ENCODE measurements at places on chromosomes 7 and 10.

DNA sequence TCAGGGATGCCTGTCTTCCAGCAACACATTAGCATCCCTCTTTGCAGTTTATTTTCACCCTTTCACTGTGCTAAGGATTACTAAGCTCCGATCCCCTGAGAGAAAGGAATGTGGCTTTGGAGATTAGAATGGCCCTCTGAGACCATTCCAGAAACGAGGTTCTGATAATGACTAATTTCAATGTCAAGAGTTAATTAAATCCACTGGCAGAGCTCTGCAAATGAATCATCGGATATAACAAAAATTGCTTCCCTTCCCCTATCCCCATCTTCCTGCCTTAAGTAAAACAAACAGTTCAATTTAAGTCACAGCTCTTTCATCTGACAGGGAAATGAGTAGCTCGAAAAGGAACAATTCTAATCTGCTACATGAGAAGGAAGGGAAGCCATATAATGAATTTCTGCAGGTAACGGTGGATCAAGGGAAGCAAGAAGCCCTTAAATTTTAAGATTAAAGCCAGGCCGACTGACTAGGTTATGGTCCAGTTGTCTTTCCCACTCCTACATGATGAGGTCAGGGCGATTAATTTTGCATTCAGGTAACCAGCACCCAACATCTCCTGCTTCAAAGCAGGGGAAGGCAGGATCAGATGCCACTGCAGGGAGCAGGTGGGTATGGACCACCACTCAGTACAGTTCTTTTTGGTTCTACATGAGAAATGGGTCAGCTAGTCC lies 50.5 kb downstream of the MALSU1 start:
- DNase-seq: no peak

DNA sequence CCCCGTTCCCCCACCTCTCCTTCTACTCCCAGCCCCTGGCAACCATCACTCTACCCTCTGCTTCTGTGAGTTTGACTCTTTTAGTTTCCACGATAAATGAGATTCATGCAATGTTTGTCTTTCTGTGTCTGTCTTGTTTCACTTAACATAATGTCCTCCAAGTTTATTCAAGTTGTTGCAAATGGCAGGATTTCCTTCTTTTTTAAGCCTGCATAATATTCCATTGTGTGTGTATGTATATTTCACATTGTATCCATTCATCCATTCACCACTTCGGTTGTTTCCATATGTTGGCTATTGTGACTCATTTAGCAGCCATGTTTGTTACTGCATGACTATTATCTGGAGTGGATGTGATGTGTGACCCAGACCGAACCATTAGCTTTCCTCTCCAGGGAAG lies 64.3 kb downstream of the VIM start:
- DNase-seq: no peak

DNA sequence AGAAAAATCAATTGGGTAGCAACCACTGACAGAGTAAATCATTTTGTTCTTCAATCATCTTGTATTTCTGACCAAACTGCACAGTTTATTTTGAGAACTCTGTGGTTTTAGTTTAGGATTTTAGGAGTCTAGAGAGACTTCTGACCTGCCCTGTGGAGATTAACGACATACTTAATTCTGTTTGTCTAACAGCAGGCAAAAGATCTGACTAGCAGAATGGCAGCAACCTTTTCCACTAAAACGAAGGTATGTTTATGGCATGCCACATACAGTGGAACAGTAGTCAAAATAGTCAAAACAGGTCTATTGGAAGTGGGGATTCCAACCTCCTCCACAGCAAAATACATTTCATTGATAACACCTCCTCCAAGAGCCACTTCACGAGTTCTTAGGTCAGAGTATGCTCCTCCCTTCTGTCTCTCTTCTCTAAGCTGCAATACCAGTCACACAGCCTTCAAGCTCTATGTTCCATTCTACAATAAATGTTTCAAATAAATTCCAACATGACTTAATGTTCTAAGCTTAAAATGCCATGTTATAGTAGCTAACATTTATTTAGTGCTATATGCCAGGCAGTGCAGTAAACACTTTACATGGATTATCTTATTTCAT lies 34.4 kb downstream of the NRCAM start:
- no peak for DNase-seq

GRCh38 chr7:104408371-104408770 lies 80.0 kb downstream of the LHFPL3 start:
- DNase-seq: no peak

- DNase-seq: no peak
Observed at GRCh38 chr7:106938803-106939202, 73.7 kb downstream of the PIK3CG start.

All from left renal pelvis (tissue), 4 donors.